ENCODE measurements at places on chromosomes 12 and 14.

DNA sequence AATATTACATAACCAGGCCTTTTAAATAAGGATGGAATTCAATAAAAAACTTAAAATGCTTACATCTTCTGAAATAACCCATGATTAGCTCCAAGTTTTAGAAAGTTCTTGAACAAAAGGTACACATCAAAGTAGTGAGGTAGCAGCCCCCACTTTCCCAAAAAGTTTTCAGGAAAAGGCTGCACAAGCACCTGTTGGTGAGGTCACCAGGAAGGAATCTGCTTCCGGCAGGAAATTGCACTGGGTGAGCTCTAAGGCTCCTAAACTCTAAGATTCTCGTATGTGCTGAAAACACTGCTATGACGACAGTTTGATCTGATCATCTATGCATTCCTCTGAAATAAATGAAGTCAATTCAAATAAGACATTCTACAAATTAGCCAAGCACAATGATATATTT is 34.3 kb upstream of the TTC7B start:
- DNase-seq: no peak

DNA sequence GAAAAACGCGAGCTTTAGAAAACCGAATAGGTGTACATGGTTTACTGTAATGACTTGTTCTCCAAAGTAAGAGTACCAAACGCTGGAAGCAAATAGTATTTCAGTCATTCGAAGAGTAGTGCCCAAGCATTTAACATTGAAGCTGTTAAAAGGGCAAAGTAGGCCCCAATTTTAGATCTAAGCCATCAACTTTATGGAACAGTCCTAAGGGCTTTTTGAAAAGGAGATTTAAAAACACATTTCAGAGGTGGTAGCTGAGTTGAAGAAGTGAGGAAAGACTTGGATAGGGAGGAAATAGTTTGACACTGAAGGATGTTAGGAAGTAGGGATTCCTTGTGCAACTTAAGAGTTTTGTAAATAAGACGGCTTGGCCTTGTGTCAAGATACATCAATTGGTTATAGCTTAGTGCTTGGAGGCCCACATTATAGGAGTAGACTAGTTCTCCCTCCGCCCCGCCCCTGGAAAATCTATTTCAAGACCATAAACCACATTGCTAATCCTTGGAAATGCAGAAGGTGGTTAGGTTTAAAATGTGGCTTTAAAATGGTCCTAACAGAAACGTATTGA is 783 bp upstream of the TUBA1B start:
- DNase-seq: no peak

DNA sequence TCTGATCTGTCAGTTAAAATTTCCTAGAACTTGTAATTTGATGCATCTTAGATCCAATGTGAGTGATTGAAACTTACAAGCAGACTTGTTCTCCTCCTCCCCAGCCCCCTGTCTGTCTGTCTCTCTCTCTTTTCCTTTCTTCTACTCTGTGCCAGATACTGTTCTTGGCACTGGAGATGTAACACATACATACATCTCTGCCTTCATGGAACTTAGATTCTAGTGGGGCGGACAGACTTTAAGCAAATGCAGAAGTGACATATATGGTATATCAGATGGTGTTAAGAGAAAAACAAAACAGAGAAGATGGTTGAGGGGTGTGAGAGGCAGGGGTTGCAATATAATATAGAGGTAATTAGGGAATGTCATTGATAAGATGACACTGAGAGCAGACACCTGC is 6.6 kb downstream of the CHST11 start:
- no peak for DNase-seq

DNA sequence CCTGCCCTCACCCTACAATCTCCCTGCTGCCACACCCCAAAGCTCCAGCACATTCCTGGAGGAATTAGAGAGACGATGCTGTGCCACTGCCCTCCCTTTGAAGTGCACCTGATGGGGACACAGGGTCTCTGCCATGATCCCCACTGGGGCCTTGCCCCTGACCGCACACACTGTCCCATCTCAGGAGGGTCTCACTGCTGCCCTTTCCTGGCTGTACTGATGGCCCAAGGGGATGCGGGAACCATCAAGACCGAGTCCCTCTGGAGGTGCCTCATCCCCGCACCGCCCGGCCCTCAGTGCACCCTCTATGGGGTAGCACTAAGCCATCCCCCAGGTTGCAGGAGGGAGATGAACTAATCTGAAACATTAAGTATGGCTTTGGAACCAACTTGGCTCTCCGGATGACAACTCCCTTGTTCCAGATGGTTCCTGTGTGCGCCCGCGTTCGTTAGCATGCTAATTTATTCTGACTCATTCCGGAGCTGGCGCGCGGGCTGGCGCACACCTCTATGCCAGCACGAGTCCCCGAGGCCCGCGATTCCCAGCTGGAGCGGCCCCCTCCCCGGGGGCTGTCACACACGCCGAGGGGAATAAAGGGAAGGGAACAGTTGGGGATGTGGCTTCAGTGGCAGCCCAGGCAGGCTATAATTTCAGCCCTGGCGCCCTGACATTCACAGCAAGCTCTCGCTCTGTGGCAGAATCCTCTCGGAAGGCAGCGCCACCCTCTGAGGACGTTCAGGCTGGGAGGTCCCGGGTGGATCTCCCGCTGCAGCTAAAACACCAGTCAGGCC is 34.2 kb upstream of the C14orf180 start:
- DNase-seq: no peak

GRCh38 chr14:100504372-100505078 is 82.7 kb downstream of the BEGAIN start:
- DNase-seq: no peak

DNA sequence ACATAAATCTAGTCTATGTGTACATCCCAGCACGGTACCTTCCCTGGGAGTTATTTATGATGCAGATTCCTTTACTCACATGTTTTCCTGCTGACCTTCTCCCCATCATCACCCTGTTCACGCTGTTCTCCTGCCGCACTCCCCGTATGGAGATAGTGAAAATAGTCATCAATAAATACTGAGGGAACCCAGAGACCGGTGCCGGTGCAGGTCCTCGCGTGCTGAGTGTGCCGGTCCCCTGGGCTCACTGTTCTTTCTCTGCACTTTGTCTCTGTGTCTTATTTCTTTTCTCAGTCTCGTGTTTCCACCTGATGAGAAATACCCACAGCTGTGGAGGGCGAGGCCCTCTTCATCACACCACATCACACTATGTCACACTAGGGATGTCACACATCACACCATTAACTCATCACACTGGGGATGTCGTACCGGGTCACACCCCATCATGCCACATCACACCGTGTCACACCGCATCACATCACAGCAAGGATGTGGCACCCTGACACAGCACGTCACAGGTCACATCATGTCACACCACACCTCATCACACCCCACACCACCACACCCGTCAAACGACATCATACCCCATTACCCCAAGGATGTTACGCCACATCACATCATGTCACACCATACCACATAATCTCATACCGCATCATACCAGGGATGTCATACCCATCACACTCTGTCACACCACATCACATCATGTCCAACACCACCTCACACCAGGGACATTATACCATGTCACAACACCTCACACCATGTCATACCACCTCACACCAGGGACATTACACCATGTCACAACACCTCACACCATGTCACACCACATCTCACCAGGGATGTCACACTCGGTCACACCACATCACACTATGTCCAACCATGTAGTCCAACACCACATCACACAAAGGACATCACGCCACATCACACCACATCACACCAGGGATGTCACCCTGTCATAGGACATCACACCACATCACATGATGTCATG is 207.0 kb downstream of the TMEM121 start:
- no peak for DNase-seq

DNA sequence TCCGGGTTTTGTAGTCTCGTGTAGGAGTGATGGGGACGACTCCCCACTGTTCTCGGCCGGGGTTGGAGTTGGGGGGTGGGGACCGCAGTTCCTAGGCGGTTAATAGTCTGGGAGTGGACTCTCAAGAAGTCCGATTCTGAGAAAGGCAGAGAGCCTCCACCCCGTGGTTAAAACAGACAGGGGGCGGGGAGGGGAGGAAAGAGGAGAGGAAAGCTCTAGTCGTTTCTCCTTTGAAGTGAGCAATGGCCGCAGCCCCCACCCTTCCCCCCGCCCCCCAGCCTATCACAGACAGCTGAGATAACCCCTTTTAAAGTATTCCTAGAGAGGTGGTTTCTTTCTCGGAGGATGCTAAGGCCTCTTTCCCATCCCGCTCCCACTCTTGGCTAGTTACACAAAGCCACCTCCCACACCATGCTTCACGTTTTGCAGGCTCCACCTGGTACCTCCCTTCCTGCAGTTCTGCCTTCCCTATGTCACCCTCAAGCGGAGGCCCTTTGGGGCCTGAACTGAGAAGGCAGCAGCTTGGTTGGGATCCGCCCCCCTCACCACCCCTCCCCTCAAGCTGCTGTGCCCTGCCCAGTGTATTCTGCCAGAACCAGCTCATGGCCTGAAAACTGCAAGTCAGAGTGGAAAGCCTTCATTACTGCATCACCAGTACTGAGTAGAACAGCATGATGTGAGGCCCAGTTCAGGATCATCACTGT is 853 bp downstream of the USP5 start:
- no peak for DNase-seq

GRCh38 chr12:124179936-124180607 is 114.8 kb upstream of the RFLNA start:
- no peak for DNase-seq

DNA sequence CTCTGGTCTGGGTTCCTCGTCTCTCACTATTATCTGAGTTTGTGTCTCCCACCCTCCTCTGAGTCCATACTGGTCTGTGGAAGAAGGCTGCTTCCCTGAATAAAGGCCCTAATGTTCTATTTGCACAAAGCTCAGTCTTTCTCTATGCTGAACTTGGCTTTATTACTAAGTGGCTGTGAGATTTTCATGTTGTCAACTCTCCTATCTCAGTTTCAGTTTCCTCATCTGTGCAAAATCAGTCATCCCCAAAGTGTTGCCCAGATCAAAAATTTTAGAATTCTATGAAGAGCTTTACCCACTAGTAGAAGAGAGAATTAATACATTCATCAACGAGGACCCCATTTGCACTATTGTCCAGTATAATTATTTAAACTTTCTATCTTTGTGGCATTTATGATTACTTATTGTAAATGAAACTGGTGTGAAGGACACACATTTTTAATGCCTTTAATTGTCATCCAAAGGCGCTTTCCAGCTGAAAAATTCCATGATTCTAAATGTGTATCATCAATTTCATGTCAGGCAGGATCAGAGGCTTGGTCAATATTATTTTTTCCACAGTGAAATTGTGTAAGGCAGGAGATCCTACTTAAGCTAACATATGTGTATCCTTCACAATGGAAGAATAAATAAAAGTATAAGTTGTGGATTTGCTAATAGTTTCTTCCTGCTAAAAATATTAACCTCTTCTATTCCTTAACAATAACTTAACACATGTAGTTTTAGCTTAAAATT is 79.1 kb upstream of the EEA1 start:
- no peak for DNase-seq

- no peak for DNase-seq
Observed at GRCh38 chr12:50581226-50582184, 76.7 kb downstream of the DIP2B start.

DNA sequence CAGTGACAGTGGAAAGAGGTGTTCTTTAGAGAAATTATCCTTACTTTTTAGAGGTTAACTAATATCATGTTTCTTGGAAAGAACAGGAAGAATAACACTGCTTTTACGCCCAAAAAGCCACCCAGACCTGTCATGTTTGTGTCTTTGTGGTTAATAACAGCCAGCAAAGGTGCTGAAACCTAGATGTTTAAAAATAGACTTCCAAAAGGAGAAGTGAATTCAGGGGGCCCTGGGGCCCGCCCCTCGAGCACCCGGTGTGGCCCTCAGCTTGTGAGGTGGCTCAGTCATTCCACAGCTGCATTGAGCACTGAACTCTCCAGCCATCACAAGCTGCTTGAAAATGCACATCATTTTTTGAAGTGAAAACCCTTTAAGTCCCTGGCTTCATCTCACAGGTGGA is 20.8 kb upstream of the AMN start:
- no peak for DNase-seq

DNA sequence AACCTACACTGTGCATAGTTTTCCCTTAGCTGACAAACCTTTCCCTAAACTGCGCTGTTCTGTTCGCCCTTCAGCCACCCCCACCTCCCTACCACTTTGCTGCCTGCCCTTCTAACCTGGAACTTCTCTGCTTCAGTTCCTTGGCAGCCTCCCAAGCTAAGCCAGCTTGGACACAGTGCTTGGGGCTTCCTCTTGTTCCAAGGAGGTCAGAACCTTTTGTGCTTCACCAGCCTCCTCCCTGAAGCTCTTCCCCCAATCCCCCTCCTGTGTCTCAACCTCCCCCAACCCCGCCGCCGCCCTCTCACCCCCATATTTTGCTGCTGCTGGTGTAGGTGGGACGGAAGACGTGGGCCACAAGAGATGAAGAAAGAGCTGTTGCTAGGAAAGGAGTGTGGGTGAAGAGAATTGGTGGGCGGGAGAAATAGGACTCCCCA is 8.1 kb upstream of the RIC8B start:
- DNase-seq: peak; percentile 67

DNA sequence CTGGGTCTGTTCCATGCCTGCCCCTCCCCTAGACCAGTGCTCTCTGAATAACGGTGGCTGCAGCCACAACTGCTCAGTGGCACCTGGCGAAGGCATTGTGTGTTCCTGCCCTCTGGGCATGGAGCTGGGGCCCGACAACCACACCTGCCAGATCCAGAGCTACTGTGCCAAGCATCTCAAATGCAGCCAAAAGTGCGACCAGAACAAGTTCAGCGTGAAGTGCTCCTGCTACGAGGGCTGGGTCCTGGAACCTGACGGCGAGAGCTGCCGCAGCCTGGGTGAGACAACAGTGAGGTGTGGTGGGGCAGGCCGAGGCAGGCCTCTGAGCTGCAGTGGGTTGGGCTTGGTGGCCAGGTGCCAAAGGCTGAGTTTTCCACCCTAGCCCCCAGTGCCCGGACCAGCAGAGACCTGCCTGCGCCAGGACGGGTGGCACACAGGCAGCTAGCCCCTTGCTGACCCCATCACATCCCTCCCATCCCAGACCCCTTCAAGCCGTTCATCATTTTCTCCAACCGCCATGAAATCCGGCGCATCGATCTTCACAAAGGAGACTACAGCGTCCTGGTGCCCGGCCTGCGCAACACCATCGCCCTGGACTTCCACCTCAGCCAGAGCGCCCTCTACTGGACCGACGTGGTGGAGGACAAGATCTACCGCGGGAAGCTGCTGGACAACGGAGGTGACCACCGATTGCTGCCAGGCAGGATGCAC is 28.2 kb upstream of the LRP1-AS start:
- peak; percentile 82 for DNase-seq

GRCh38 chr14:71675126-71675899 is 256.9 kb upstream of the RGS6 start:
- no peak for DNase-seq

- DNase-seq: no peak
Observed at GRCh38 chr14:73824127-73824526, 27.5 kb upstream of the PTGR2 start.

- DNase-seq: no peak
Observed at GRCh38 chr12:115450017-115450416, 766.0 kb upstream of the TBX3 start.

All from lower lobe of right lung (tissue), 2 donors.